Lung microvascular endothelial cell (primary cell): ENCODE measurements at places on chromosomes 12 and 14. TPM values are rescaled to one million over a fixed set of nuclear protein-coding genes. Genes with fewer than 3 reads are reported as not detected.

DNA sequence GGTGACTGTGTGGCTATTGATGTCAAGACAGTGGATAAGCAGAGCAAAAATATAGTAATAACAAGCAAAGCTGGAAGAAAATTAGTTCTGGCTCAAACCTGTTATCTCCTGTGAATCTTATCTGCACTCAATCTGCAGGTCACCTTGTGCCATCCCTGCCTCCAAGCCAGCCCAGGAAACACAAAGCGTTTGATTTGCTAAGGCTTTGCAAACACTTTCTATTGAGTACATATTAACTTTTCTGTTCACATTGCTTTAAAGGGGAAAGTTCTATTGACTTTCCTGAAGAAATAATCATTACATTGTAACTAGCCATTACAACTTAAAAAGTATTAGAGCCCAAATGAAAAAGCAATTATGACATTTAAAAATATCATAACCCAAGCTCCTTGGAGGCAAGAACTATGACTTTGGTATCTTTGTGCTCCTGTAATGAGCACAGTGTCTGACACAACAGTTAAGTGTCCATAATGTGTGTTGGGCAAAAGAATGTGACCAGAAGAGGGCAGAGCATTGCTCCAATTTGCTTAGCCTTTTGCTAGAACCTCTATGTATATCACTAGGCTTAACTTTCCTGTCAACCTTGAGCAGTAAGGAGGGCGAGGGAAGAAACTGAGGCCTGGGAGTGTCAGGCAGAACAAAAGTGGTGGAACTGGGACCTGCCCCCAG is 24.7 kb downstream of the SERPINA3 start:
- no peak for DNase-seq

GRCh38 chr14:29446971-29447370 is 480.7 kb downstream of the PRKD1 start:
- DNase-seq: no peak

DNA sequence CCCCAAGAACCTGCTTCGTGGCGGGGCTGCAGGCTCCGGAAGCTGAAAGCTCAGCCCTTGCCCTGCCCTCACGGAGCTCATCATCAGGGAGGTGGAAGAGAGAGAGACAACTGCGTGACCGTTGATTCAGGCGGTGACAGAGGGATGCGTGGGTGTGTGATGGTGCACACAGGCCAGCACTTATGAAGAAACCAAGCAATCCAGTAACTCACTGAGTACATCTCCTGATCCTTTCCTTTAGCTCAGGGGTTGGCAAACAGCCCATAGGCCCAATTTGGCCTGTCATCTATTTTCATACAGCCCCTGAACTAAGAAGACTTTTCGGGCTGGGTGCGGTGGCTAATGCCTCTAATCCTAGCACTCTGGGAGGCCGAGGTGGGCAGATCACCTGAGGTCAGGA is 49.9 kb downstream of the TESC start:
- no peak for DNase-seq

DNA sequence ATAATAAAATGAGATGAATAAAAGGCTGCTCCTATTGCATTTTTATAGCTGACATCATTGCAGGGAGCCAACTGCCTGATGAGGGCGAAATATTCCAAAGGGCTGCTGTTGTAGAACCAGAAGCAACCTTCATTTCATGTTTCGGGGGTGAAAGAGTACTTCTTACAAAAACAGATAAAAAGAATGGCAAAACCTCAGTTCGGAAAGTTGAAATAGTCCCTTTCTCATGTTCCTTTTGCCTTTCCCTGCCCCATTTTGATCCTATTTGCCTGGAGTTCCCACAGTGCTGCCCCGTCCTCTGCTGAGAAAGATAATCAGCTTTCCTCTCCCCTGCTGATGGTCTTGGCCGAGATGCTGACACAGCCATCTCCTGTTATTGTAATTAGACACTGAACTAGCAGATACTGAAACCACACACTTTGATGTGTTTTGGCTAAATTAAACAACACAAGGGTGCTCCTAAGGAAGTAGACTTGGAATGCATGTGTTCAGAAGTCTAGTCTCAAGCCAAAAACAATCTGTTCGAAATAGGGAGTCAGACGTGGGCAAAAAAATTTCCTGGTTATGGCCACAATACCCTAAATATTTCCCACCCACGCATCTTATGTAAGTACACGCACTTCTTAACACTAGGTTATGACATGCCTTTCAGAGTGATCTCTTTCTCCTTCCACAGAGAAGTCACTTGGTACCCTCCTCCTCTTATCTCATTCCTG is 117.2 kb downstream of the PPM1H start:
- DNase-seq: no peak

DNA sequence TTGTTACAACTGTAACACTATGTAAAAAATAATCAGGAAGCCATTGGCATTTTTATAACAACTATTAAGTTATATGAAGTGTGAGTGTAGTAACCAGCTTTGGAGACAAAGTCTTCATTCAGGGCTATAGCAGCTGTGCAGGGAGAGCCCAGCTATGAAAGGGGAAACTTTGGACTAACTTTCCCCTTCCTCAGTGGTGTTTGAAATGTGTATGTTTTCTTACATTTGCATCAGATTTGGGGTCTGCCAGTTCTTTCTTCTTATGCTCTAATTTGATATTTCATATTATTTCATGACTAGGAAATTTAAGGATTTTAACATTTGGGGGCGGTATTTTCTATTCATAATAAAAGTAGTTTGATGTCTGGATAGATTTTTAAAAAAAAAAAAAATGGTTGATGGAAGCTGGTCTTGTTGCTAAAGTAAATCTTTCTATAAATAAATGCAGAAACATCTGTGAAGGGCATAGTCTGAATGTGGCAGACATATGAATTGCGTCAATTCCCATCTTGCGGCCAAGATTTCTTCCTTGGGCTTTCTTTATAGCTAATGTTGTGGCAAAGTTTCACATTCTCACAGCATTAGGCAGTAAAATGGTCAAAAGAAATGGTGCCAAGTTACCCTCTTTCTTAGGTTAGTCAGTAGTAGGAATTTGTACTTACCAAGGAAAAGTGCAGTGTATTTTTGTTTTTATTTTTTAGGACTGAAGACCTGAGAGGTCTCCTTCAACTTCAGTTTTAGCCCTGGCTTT is 35.6 kb downstream of the RASSF8 start:
- DNase-seq: no peak

DNA sequence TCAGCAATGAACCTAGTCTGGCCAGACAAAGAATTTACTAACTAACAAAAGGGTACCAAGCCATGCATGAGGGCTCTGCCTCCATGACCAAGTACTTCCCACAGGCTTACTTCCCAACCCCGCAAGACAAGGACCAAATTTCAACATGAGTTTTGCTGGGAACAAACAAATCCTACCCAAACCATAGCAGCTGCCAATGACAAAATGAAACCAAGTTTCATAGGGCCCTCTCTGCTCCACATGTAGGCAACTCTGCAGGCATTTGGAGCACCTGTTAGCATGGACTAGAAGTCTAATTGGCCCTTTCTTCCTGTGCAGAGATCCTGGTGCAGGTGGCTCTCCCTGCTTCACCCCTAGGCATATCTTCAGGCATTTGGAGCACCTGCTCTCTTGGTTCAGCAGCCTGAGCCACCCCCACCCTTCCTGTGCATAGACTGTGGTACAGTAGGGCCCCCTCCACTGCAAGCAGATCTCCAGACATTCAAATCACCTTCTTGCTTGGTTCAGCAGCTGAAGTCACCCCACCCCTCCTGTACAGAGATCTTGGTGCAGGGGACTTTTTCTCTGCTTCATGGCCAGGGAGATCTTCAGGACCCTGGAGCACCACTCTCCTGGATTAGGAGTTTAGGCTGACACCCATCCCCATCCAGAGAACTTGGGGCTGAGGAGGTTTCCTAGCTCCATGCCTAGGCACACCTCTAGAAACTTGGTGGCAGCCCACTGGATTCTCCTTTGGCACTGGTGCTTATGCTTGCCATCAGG is 308.7 kb downstream of the RPAP3 start:
- no peak for DNase-seq

The MSRB3 gene
- 33.8 and 44.2 TPM in 2 replicates for total RNA-seq

The ARHGDIB gene
- total RNA-seq: 8.9 and 93.7 TPM in 2 replicates

The APOF gene
- total RNA-seq: not detected in 2 replicates

The CLEC4D gene
- total RNA-seq: not detected in 2 replicates
